Activated CD4-positive, alpha-beta T cell treated with anti-CD3 and anti-CD28 coated beads, Interleukin-2, amount 10 ng/mL, durations not matched to agents 24 days and 14 days (primary cell): ENCODE measurements at places on chromosomes 5 and 9. TPM values are rescaled to one million over a fixed set of nuclear protein-coding genes. Genes with fewer than 3 reads are reported as not detected.

DNA sequence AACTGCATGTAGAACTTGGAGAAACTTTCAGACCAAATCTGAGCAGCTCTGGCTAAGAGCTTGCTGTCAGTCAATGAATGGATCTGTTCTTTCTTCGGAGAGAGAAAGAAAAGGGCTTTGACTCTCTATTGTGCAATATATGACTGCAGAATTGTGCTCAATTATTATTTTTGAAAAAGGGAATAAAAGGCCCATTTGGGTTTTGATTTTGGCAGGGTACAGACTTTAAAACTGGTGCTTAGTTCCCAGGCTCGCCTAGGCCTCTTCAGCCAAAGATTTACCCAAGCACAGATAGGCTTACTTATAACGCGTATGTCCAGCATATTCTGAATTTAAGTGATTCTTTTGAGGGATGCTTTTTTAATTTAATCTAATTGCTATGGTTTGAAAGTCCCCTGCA is 59.3 kb downstream of the RETREG1 start:
- H3K4me1 ChIP-seq, result peaks cover 7% of the 10 kb centered on the region
- H3K27me3 ChIP-seq, result no peaks in the 10 kb centered on the region
- no peak overlapping the region for H3K4me3 ChIP-seq
- H3K27ac ChIP-seq, result no peak overlapping the region
- peaks cover 15% of the 10 kb centered on the region for H3K36me3 ChIP-seq

Gene MYMK
- not detected in 2 replicates for total RNA-seq

GRCh38 chr5:136853971-136854370 is 488.6 kb upstream of the TRPC7 start:
- no peak overlapping the region for H3K4me3 ChIP-seq
- no peaks in the 10 kb centered on the region for H3K4me1 ChIP-seq
- no peak overlapping the region for H3K27ac ChIP-seq
- no peaks in the 10 kb centered on the region for H3K27me3 ChIP-seq
- DNase-seq, result no peak

- H3K4me3 ChIP-seq, result no peak overlapping the region
- H3K27me3 ChIP-seq, result peaks cover under 1% of the 10 kb centered on the region
- DNase-seq, result no peak
- H3K36me3 ChIP-seq, result no peaks in the 10 kb centered on the region
Measured at GRCh38 chr5:81800797-81801196, 49.9 kb upstream of the SSBP2 start.

Gene EIF4EBP3
- total RNA-seq, result 13.8 and 13.9 TPM in 2 replicates

DNA sequence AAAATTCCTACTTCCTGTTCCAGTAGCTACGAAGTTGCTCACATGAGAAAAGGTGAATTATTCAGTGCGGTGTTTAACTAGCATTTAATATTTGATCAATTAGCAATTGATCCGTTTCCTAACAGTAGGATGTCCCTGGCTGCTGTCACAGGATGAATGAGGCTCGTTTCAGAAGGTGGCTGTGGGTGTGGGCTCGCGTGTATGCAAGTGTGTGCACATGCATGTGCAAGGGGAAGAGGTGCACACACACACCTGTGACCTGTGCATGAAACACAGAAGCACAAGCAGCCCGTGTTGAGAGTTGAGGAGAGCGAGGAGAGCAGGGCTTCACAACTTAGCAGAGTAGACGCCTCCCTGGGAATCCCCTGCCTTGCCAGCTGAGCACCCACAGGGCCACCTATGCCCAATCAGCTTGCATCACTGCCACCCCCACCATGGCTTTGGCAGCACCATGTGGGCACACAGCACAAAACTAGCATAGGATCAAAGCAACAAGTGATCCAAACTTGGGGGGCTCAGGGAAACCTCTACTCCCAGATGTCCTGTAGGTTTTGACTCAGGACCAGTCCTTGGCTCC is 107.2 kb downstream of the C5orf15 start:
- H3K36me3 ChIP-seq, result no peaks in the 10 kb centered on the region
- H3K27me3 ChIP-seq, result no peaks in the 10 kb centered on the region
- H3K4me3 ChIP-seq, result no peak overlapping the region
- no peak overlapping the region for H3K27ac ChIP-seq
- peaks cover 7% of the 10 kb centered on the region for H3K4me1 ChIP-seq
- DNase-seq, result no peak

DNA sequence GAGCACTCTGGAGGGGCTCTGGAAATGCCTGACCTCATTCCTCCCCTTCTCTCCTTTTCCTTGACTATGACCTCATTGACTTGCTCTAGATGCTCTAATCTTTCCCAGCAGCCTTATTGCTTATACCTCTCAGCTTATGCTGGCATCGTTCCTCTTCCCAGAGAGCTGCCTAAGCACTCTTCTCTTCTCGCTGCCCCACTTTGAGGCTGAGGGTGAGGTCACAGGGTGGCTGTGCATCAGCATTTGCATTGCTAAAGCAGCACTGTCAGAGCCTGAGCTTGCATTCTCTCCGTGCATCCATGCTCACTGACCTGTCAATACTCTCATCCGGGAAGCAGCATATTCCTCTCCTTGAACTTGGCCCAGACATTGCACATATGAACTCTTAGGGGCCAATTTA is 96.4 kb upstream of the NTRK2 start:
- H3K4me3 ChIP-seq, result no peak overlapping the region
- no peaks in the 10 kb centered on the region for H3K36me3 ChIP-seq
- DNase-seq, result peak; percentile 28
- H3K4me1 ChIP-seq, result no peaks in the 10 kb centered on the region
- peaks cover under 1% of the 10 kb centered on the region for H3K27me3 ChIP-seq

DNA sequence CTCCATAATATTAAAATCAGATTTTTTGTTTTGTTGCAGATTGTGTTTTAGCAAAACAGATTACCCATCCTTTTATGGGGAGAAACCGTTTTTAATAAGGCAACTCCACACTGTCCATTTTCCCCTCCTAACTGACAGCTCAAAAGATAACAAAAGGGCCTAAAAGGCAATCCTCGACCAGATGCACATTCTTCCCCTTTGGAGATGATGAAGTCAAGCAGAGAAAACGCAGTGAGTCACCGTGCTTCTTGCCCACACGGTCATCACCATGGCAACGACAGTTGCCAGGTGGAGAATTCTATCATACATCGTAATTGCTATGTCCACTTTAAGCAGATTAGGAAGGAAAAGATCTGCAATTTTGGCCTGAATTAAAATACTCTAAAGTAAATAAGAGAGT is 96.4 kb downstream of the DIRAS2 start:
- no peaks in the 10 kb centered on the region for H3K36me3 ChIP-seq
- H3K4me1 ChIP-seq, result no peaks in the 10 kb centered on the region
- peaks cover 2% of the 10 kb centered on the region for H3K27me3 ChIP-seq
- no peak for DNase-seq
- no peak overlapping the region for H3K27ac ChIP-seq

DNA sequence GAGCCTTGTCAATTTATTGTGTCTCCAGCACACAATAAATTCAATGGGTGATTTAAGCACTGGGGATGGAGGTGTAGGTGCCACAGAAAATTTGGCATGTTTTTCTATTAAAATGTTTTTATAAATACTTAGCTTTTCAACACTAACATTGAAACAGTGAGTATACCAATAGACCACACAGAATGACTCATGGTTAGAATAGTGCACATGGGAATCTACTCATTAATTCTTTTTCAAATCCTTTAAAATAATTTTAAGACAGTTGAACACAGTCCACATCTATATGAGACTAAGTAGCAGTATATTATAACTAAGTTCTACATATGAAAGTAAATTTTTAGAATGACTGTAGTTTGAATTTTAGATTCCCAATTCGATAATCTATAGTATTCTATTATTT is 67.1 kb downstream of the LNPEP start:
- H3K27me3 ChIP-seq, result no peaks in the 10 kb centered on the region
- peaks cover 13% of the 10 kb centered on the region for H3K4me1 ChIP-seq
- no peak for DNase-seq
- no peak overlapping the region for H3K4me3 ChIP-seq
- peaks cover 30% of the 10 kb centered on the region for H3K36me3 ChIP-seq
- no peak overlapping the region for H3K27ac ChIP-seq

Gene IL3
- total RNA-seq, result 67.7 and 71.3 TPM in 2 replicates

DNA sequence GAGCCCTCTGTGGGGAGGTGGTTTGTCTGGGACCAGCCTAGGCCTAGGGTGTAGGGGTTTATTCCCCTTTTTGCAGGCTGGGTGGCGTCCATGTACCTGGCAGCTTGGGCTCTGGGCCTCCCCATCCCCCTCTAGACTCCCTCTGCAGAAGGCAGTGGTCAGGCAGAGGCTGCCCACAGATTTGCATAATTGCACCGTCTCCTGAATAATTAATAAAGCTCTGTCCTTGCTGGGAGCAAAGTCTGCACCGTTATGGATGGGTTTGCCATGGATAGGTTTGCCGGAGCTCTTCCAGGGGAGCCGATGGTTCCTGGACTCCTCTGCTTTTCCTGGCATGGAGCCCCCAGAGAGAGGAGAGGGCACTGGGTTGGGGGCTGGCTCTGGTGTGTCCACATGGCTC is 60.4 kb downstream of the DAB2IP start:
- peaks cover 2% of the 10 kb centered on the region for H3K27me3 ChIP-seq
- DNase-seq, result no peak
- H3K27ac ChIP-seq, result no peak overlapping the region

Gene CAMK4
- 47.7 and 49.5 TPM in 2 replicates for total RNA-seq

Gene FAM221B
- not detected in 2 replicates for total RNA-seq

- no peak overlapping the region for H3K27ac ChIP-seq
- H3K4me3 ChIP-seq, result no peak overlapping the region
- DNase-seq, result peak; percentile 87
- H3K27me3 ChIP-seq, result peaks cover 21% of the 10 kb centered on the region
Measured at GRCh38 chr9:68560071-68560844, 19.6 kb upstream of the TMEM252 start.

Gene CERT1
- 46.4 and 49.2 TPM in 2 replicates for total RNA-seq

DNA sequence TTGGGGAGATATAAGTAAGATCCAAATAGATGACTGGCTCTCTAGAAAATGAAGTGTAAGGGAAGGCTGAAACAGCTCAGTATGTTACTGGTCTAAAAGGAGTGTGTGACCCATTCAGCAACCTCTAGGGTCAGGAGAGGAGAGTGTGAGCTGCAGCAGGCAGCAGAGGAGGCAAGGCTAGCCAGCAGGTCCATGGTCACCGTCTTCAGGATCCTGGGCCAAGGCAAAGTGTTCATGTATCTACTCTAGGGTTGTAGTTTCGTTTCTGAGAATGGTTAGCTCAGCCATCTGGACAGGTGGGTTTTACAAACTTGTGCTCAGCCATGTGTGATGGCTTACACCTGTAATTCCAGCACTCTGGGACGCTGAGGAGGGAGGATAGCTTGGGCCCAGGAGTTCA is 13.7 kb downstream of the MYO10 start:
- DNase-seq, result no peak
- H3K4me1 ChIP-seq, result no peaks in the 10 kb centered on the region
- H3K27ac ChIP-seq, result no peak overlapping the region
- no peaks in the 10 kb centered on the region for H3K27me3 ChIP-seq
- no peaks in the 10 kb centered on the region for H3K36me3 ChIP-seq

Gene CARD9
- total RNA-seq, result 7.8 and 9.2 TPM in 2 replicates

Gene C9orf152
- total RNA-seq, result not detected in 2 replicates

DNA sequence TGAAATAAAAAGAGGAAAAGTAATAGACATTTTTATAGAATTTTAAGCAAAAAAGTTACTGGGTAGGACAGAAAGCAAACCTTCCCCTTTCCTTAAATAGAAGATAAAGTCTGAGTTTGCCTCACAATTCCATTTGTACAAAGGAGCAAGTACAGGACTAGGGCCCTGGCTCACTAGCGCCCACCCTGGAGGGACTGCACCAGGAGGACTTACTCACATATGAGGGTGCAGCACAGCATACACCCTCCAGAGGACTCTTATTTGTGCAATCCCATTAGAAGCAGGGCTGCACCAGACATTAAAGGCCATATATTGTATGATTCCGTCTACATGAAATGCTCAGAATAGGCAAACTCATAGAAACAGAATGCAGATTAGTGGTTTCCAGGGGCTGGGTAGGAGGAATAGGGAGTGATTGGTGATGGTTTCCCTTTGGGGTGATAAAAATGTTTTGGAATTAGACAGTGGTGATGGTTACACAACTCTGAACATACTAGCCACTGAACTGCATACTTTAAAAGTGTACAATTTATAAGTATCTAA is 4.5 kb downstream of the REEP5 start:
- peaks cover 67% of the 10 kb centered on the region for H3K4me1 ChIP-seq
- H3K36me3 ChIP-seq, result peaks cover 66% of the 10 kb centered on the region
- H3K27me3 ChIP-seq, result no peaks in the 10 kb centered on the region
- no peak overlapping the region for H3K27ac ChIP-seq
- peak; percentile 64 for DNase-seq

Gene TLR4
- total RNA-seq, result not detected in 2 replicates

GRCh38 chr9:89993678-89994630 is 389.1 kb downstream of the GADD45G start:
- no peak for DNase-seq
- H3K4me3 ChIP-seq, result no peak overlapping the region
- no peak overlapping the region for H3K27ac ChIP-seq
- no peaks in the 10 kb centered on the region for H3K27me3 ChIP-seq
- H3K36me3 ChIP-seq, result no peaks in the 10 kb centered on the region

GRCh38 chr9:87564111-87564510 is 66.4 kb downstream of the DAPK1 start:
- DNase-seq, result no peak
- no peak overlapping the region for H3K4me3 ChIP-seq
- H3K27ac ChIP-seq, result peak overlapping the region; percentile 57

DNA sequence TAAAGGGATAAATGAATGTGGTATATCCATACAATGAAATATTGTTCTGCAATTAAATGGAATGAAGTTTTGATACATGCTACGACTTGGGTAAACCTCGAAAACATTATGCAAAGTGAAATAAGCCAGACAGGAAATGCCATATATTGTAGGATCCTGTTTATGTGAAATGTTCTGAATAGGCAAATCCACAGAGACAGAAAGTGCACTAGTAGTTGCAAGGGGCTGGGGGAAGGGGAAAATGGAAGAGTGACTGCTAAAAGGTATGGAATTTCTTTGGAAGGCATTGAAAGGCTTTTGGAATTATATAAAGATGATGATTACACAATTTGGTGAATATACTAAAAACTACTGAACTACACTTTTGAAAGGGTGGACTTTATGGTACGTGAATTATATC is 97.0 kb downstream of the FOXD1 start:
- H3K4me3 ChIP-seq, result no peak overlapping the region
- no peak overlapping the region for H3K27ac ChIP-seq
- peaks cover 18% of the 10 kb centered on the region for H3K27me3 ChIP-seq
